GF-D8 (cell line): ENCODE measurements at places on chromosomes 4 and X.

DNA sequence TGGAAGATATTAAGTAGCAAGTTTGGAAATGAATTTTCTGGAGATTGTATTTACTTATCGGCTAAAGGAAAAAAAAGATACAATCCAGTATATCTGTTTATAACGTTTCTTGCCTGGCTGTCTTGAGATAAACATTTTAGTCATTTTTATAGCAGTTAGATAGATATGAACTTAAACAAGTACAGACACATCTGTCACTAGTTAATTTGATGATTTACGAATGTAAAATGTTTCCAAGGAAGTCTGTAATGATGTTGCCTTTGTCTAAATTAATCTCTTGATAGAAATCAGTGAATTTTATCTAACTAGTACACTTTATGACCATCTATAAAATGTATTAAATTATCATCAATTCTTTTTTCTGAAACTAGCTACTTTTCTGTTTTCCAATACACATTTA lies 5.7 kb downstream of the BMPR1B start:
- no peak for DNase-seq

- DNase-seq = no peak
Observed at GRCh38 chr4:185361872-185362271, 33.9 kb downstream of the LRP2BP start.

DNA sequence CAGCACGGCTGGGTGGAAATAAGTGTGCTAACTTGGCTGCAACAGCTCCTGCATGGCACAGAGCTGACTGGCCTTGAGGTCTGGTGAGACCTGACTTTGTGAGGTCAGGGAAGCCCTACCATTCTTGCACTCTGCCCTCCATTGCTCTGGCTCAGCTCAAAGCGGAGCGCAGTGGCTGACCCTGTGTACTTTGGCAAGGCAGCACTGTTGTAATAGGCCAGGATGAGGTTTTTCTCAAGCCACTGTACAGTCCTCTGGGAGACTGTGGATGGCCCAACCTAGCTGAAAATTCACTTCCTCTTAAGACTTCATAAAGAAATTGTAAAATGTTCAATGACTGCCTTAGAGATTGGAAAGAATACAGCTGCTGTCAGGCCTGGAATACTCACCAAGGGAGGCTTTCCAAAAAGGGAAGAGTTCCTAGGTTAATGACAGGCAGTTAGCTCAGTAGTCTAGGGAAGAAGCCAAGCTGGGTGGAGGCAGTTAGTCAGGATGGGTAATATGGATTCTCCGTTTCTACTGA lies 129.8 kb downstream of the GUCY2F start:
- DNase-seq = no peak

DNA sequence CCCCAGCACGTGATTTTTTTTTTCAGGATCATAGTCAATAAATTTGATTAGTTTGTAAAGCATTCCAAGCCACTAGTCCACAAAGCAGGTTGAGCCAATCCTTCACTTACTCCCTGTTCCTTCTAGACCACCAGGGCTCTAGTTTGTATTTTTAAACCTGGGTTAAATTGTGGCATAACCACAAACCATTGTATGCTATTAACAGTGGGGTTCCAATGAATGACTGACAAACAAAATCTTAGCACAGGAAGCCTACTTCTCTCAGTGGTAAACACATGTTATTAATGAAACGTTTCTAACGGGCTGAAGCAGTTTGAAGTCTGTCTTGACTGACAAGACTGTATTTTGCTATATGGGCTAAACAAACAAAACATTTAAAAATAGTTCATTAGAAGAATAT lies 48.6 kb upstream of the GYPA start:
- DNase-seq = no peak

DNA sequence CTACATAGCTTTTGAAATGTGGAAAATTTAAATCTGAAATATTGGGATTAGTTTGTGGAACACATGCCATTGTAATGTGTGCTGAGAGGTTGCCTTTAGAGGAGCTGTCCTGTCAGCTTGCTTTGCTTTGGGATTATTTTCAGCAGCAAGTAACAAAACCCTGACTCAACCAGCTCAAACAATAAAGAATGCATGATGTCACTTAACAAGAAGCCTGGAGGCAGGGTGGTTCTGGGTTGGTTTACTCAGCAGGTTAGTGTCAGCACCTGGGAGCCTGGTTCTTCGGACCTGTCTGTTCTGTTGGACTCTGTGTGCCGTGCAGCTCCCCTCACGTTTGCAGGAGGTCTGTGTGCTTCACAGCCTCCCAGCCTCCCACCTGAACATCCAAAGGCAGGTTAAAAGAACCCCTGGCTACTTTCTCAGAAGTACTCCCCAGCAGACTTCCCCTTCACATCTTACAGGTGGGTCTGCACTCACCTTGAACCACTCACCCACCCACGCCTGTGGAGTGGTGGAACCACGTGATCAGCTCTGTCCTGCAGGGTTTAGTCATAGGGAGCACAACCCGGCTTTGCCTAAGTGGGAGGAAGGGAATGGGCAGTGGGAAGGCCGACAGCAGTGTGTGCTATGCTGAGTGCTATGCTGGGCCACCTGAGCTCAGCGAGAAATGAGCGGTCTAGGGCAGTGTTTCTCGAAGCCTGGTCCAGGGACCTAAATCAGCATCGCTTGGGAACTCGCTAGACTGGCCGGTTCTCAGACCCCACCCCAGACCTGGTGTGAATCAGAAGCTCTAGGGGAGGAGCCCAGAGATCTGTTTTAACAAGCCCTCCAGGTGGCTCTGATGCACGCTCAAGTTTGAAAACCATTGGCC lies 20.4 kb downstream of the TMEM131L start:
- DNase-seq = no peak

- no peak for DNase-seq
Observed at GRCh38 chrX:151416579-151416978, 19.6 kb downstream of the VMA21 start.

DNA sequence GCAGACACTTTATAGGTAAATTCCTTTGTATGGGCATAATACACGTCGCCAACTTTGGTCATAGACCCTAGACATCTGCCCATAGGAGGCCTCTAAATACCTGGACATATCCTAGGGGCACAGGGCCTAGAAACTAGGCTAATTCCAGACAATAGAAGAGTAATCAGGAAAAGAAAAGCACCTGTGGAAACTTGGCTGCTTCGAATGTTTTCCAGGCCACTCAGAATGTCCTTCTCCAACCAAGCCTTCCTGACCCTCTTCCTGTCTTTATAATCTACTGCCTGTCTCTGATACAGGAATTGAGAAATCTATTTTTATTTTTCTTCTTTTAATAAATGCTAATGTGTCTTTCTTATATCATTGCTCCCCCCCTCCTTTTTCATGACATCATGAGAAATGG lies 493.1 kb downstream of the IL15 start:
- DNase-seq = no peak

- no peak for DNase-seq
Observed at GRCh38 chrX:805103-805670, 174.6 kb downstream of the SHOX start.
